Femur (tissue), 1 donor: ENCODE measurements at places on chromosomes 6 and 20.

DNA sequence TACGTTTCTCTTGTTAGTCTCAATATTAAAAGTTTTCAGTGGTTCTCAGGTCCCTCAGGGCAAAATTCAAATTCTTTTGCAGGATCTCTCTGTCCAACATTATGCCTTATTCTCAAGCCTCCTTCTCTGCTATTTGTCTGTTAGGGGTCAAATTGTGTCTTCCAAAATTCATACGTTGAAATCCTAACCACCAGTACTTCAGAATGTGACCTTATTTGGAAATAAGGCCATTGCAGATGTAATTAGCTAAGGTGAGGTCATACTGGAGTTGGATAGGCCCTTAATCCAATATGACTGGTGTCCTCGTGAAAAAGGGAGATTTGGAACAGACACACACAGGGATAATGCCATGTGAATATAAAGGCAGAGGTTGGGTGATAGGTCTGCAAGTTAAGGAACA lies 64.1 kb upstream of the ADGRF1 start:
- no peak for DNase-seq

GRCh38 chr20:9514461-9515213 lies at the start of gene LAMP5:
Gene LAMP5 (plus strand): TSS chr20:9514590. CDS start chr20:9514853, 263 bp downstream.
- DNase-seq = peak; percentile 62

DNA sequence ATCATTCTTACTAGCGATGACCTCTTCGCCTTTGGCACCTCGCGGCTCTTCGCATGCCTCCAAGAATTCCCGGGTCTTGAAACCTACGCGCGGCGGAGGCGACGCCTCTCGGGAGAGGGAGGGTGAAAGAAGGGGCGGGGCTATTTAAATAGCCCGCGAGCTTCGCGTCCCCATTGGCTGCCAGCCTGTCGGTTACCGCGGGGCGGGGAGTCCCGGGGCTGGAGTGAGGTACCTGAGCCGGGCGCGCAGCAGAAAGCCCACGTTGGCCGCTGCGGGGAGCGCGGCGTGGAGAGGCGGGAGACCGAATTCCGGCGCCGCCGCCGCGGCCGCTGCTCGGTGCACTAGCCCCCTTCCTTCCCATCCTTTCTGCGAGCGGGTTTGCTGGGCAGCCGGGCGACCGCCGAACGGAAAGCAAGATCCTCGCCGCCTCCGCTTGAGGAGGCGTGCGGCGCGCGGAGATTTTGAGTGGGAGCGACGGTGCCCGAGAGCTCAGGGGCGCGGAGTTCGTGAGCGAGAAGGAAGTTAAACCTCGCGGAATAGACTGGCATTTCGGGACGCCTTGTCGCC lies at the start of gene BMP6:
Gene BMP6 (plus strand): TSS at position 251 of the 567 bp plus-strand sequence. CDS start 857 bp downstream, outside the sequence.
- peak; percentile 93 for DNase-seq

DNA sequence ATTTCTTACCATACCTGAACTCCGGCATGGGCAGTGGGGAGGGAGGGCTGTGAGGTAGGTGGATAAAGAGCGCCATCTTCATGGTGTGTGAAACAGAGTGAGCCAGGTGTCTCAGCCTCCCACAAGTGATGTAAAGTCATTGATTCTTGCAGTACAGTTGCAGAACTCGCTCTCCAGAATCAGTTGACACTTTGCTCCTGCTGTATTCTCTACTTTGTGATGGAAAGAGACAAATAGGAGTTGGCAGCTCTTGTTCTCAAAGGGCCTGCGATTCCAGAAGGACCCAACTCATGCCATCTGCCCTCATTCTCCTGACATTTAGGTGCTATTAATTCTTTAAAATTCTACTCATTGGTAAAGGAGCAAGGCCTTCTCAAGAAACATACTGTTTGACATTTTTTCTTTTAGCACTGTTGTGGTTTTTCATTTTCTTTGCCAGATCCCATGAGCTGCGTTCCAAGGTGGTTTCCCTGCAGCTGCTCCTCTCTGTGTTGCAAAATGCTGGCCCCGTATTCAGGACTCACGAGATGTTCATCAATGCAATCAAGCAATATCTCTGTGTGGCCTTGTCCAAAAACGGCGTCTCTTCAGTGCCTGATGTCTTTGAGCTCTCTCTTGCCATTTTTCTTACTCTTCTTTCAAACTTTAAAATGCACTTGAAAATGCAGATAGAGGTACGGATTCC lies 49.3 kb downstream of the ARFGEF2 start:
- no peak for DNase-seq

GRCh38 chr20:5977223-5977622 lies 26.8 kb downstream of the MCM8 start:
- no peak for DNase-seq

GRCh38 chr6:129135451-129135850 lies 252.5 kb downstream of the LAMA2 start:
- DNase-seq = no peak

DNA sequence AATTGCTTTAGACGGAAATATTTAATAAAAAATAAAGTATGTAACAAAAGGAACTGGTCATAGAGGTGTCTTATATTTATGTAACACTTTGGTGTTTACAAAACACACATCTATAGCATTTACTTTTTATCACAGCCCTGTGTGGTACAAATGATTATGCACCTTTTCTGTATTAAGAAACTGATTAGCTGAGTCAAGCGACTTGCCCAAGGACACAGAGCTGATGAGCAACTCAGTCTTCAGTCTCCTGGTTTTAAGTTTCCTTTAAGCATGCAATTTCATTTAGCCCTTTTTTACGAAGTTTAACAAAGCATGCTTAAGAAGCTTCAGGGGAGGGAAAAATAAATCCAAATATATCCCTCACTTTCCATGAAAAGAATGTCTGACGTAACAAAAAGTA lies 2.5 kb downstream of the DCDC2 start:
- DNase-seq = no peak

GRCh38 chr20:5668529-5668868 lies 81.7 kb upstream of the SHLD1 start:
- no peak for DNase-seq

GRCh38 chr6:129661536-129662405 lies 48.2 kb downstream of the ARHGAP18 start:
- no peak for DNase-seq

GRCh38 chr6:116029535-116029934 lies 31.2 kb downstream of the FRK start:
- no peak for DNase-seq

GRCh38 chr20:23870461-23870860 lies 9.1 kb downstream of the CST5 start:
- DNase-seq = no peak

DNA sequence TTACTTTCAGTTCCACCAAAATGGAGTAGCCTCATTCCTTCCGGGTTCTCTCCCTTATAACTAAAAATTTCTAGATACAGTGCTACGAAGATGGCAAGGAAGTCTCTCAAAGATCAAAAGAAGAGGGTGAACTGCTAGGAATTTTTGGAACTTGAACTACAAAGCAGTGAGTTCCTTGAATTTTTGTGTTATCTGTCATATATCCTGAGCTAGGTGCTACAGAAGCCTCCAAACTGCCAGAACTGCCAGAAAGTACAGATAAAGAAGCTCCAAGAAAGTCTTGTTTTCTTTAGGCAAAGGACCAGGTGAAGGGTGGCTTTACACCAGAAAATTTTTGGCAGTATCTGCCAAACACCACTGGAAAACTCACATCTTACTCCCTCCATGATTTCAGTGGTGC lies 218.8 kb upstream of the FLRT3 start:
- DNase-seq = no peak

DNA sequence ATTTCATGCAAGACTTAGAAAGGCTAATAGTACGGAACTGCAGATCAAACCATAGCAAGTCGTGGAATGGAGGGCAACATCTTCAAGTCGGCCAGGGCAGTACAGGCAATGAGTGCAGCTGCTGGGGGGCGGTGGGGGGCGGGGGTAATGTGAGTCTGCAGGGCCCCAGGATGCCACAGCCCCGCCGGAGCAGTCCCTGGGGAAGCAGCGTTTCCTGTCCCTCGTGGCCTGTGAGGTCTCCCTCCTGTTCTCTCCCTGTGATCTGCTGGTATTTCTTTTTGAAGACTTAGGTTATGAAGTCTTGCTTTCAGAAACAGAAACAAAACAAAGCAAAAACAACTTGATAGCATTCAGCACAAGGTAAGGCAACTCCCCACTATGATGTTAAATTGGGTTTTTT lies 351.9 kb downstream of the FOXA2 start:
- no peak for DNase-seq

DNA sequence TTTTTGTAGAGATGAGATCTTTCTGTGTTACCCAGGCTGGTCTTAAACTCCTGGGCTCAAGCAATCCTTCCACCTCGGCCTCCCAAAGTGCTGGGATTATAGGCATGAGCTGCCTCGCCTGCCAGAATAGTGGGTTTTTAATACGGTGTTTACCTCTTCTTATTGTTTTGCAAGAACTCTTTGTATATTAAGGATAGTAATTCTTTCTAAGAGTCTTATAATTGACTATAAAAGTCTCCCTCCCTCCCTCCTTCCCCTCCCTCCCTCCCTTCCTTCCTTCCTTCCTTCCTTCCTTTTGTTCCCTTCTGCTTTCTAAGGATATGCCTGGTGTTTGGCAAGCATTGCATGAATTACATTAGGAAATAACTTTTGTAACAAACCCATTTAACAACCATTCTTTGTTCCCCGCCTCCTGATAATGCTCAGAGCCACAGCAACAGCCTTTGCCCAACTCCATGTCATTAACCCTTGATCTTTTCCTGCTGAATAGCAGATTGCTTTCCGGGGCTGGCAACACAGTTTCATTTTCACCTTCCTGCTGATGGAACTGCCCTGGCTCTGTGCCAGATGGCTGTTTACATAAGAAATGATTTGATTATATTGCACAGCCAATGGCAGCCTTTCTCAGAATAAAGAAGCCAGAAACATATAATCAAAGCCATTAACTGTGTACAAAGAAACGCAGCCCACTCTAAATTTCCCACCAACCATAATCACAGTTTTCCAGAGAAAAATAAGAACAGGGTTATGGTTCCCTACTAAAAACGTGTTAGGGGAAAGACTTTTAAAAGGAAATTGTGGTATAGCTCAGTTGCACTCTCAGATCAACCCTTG lies 143.7 kb upstream of the PTPN1 start:
- DNase-seq = peak; percentile 71

DNA sequence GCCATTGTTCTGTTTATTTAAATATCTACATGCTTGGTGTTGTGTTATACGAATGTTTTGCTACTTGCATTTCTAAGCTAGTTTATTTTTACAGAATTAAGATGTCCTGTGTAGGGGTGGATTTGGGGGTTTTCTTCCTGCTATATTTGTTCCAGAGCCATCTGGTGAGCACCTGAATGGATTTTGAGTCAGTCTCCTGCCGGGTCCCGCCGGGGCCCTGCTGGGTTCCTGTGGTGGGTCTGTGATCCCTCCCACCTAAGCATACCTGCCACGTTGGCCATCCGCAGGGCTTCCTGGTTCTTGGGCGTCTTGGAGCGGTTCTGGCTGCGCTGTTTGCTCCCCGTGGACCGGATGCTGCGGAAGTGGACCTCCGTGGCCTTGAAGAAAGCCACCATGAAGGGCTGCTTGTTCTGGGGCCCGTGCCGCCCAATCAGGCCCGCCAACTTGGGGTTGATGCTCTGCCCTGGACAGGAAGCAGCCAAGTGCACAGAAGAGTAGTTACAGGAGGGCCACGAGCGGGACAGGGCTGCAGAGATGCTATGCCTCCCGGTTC lies 82.9 kb downstream of the BMP7 start:
- no peak for DNase-seq

DNA sequence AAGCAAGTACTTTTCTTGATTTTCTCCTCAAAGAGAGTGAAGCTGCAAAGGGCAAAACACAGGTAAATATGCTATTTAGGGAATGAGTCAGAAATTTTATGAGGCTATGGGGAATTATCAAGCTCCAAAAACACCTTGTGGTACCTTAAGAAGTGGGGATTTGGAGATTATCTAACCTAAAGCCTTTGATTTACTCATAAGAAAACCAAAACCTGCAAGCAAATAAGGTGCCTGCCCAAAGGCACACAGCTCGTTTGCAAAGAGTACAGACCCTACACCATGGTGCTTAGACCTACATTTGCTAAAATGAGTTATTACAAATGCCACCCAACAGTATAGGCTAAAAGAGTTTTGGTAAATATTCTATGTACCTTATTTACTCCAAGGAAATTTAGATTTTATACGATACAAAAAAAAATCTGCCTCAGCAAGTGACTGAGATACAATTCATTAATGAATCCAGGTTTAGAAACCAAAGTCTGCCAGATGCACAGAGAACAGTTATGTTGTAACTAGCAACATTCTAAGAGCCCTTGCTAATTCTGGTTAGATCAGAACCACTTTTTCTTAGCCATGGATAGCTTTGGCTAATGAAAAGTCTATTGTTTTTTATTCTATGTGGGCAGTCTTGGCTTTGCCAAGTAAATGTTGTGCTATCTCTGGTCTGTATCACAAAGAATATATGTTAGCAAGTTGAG lies 101.5 kb downstream of the KHDC1L start:
- DNase-seq = no peak

GRCh38 chr20:57526087-57526884 lies 1.3 kb upstream of the CTCFL start:
- DNase-seq = no peak

- DNase-seq = no peak
These were observed 15.7 kb downstream of the GSTA1 start for GRCh38 chr6:52787917-52788316.

GRCh38 chr6:3137057-3137777 lies 18.7 kb downstream of the BPHL start:
- DNase-seq = no peak
